Neuronal stem cell (in vitro differentiated cells): ENCODE measurements at places on chromosomes 11 and 22.

DNA sequence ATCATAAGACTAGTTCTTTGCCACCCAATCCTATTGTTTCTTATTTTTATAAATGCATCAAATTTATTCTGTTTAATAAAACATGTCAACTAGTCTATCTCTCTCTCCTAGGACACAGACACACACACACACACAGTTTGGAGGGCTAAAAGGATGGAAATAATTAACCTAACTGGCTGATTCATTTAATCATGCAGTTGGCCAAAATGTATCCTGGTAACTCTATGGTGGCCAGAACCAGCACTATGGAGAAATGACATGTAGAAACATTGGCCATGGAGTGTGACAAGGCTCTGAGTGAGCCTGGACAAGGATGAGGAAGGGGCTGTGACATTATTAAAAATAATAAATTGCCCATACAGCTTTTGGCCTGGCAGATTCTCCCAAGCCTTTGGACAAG is 64.1 kb downstream of the CLPB start:
- no peak for DNase-seq

DNA sequence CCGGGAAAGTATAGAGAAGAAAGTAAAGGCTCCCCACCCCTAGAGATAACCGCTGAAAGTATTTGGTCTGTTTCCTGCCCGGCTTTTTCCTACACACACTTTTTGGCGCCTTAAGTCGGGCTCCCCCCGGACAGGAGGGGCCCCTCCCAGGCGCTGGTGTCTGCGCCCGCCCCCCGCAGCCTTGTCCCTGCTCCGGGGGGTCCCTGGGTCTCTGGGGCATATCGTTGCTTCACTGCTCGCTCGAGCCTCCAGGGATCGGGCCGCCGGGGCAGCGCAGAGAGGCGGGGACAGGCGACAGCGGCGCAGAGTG is 928 bp upstream of the CRACR2B start:
- no peak for DNase-seq

DNA sequence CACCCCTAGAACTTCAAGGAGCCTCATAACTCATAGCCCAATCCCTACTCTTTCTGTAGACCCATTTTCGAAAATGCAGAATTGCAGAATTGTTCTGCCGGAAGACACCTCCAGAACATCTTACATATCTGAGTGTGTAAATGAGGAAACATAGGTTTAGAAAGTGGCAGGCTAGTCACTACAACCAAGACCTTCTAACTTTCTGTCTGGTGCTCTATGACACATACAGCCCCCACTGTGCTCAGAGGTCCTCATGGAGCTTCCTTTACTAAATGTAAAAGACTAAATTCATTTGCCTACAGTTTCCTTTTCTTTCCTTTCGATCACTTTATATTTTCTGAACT is 132.1 kb upstream of the DDI1 start:
- no peak for DNase-seq

GRCh38 chr11:8267831-8268529 is 4.3 kb upstream of the LMO1 start:
- no peak for DNase-seq

- DNase-seq = no peak
Measured at GRCh38 chr11:5317292-5317691, 6.8 kb downstream of the OR51B2 start.

- DNase-seq = no peak
Measured at GRCh38 chr11:16052750-16053149, 303.6 kb downstream of the SOX6 start.

GRCh38 chr11:11967669-11968510 is 40.5 kb downstream of the DKK3 start:
- DNase-seq = no peak

DNA sequence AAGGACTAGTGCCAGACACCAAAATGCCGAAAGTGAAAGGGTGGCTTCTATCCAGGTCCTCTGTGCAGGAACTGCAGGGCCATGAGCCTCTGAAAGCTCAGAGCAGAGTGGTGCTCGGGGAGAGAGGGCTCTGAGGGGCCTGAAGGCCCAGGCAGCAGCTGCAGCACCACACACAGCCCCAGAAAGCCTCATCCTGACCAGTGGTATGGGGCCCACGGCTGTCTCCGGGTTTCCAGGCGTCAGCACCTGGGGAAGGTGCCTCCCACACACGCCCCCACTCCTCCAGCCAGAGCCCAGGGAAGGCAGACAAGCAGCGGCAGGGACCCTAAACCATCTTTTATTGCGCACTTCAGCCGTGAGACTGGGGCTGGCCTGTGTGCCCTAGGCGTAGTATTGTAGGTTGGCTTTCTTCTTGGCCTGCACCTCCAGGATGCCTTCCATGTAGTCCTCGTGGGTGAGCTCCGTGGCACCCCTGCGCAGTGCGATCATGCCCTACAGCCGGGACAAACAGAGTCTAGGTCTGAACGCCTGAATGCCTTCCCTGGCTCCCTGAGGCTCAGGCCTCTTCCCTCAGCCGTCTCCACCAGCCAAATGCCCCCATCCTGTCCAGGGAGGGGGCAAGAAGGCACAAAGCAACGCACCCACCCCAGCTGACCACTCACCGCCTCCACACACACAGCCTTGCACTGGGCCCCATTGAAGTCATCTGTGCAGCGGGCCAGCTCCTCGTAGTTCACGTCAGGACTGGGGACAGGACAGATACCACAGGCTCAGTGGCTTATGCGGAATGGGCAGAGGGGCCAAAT is 7.6 kb downstream of the PSMC3 start:
- no peak for DNase-seq

GRCh38 chr11:25535467-25536272 is 796.3 kb upstream of the ANO3 start:
- no peak for DNase-seq

DNA sequence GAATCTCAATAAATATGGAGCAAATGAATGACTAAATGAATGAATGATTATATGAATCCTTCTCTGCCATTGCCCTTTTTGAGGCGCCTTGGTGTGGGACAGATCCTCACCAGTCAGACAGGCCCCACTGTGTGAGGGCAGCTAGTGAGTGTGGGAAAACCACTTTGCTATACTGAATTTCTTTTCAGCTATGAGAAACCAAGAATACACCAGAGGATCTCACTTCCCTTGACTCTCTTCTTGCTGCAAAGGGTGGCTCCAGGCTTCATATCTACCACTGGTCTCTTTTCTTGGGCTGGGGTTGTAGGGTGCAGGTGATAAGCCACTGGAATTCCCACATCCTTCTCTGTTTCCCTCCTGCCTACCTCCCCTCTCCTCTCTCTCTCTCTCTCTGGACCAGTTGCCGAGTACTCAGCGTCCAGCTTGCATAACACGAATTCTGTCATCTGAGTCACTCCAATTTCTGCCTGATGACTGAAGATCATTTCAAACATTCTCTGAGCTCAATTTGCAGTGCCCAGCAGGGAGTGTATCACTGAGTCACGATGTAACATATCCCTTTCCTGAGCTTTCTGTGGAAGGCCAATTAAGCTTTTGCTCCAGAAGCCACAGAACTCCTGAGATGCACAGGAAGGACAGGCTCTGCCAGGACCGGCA is 304.3 kb upstream of the NCAM1 start:
- no peak for DNase-seq

GRCh38 chr11:11989774-11990744 is 18.4 kb downstream of the DKK3 start:
- no peak for DNase-seq

- no peak for DNase-seq
Measured at GRCh38 chr22:37175414-37176281, 12.4 kb downstream of the C1QTNF6 start.

- no peak for DNase-seq
Measured at GRCh38 chr11:9736365-9736764, 72.5 kb downstream of the SWAP70 start.

DNA sequence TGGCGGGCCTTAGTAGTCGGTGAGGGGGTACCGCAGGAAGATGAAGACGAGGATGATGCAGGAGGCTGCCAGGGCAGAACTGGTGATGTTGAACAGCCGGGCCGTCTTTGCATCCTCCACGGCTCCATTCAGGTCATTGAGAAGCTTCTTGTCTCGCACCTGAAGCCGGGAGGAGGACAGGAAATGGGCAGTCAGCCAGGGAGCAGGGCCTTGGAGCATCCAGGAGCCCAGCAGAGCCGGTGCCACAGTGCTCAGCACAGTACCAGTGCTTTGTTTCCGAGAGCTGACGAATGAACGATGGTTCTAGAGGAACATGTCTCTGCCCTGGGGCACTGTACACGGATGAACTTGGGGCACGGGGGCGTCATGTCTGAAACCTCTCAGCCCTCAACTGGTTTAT is 15.1 kb downstream of the IFITM10 start:
- no peak for DNase-seq

GRCh38 chr11:72045849-72046248 is 34.5 kb downstream of the NUMA1 start:
- no peak for DNase-seq

DNA sequence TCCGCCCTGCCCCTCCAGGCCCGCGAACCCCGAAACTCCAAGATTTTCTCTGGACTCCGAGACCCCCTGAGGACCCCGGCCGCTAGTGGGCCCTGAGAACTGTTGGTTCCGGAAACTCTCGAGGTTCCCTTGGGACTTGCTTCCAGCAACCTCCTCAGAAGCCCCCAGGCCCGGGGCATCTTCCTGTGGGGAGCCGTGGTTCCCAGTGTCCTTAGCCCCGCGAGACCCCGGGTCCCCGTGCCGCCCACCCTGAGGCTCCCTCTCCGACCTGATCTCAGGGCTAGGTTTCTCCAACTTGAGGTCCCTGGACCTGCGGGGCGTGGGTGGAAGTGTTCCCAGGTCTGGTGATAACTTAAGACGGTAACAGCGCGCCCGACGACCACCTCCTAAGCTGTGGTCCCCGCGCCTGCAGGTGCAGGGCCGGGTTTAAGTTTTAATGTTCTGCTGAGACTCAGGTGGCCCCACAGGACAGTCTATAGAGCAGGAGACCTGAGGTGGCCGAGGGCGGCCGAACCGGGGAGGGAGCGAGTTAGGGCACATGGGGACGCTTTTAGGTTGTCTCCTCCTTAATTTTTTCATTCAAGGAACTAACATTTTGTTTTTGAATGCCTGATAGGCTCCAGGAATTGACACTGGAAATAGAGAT is 720 bp downstream of the FAM118A start:
- no peak for DNase-seq

DNA sequence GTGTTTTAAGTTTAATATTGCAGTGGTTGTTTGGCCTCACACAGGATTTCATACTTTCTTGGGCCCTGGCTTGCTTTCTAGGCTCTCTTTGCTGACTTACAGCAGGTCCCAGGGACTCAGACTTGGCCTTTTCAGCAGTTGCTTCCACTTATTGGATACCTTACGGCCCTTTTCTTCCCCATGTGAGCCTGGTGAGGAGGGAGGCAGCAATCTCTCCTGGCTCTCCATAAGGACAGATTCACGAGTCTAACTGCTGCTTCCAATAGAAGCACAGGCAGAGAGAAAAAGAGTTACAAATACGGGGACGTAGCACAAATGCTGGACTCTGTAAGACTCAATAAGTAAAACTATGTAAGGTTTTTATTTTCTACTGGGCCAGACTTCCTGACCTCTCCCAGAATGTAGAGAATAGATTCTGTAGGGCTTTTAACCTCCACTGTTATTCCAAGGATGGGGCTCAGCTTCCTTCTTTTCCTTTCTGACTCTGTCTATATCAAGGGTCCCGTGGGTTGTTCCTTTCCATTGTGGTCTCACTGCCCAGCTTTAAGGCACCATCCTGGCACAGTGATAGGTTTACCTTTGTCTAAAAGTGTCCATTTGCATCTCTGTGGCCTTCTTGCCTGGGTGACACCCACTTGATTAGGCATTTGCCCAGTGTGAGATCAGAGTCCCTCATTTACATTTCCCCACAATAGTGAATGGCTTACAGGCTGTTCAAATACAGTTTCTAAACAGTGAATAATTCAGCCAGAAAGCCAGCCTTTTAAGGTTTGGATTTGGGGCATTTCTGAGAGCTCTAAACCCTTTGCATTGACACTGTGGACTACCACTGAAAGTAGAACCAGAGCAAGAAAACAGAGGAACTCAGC is 92.8 kb downstream of the RASSF10 start:
- DNase-seq = no peak

DNA sequence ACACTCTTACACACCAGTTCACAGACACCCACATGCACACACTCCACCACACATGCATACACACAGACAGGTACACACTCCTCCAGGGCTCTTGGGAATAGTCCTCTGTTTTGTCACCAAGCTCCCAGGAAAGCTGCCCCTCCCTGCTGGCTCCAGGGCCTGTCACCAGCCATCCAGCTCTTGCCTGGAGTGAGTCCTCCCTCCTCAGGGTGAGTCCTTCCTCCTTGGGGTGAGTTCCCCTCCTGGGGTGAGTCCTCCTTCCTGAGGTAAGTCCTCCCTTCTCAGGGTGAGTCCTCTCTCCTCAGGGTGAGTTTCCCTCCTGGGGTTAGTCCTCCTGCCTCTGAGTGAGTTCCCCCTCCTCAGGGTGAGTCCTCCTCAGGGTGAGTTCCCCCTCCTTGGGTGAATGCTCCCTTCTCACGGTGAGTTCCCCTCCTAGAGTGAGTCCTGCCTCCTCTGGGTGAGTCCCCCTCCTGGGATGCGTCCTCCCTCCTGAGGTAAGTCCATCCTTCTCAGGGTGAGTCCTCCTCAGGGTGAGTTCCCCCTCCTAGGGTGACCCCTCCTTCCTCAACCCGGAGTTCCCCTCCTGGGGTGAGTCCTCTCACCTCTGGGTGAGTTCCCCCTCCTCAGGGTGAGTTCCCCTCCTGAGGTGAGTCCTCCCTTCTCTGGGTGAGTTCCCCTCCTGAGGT is 100.6 kb upstream of the FGF3 start:
- DNase-seq = no peak

- DNase-seq = no peak
Measured at GRCh38 chr11:64042301-64042700, 6.6 kb downstream of the FLRT1 start.

GRCh38 chr22:46147471-46148267 is 2.7 kb upstream of the PPARA start:
- no peak for DNase-seq

DNA sequence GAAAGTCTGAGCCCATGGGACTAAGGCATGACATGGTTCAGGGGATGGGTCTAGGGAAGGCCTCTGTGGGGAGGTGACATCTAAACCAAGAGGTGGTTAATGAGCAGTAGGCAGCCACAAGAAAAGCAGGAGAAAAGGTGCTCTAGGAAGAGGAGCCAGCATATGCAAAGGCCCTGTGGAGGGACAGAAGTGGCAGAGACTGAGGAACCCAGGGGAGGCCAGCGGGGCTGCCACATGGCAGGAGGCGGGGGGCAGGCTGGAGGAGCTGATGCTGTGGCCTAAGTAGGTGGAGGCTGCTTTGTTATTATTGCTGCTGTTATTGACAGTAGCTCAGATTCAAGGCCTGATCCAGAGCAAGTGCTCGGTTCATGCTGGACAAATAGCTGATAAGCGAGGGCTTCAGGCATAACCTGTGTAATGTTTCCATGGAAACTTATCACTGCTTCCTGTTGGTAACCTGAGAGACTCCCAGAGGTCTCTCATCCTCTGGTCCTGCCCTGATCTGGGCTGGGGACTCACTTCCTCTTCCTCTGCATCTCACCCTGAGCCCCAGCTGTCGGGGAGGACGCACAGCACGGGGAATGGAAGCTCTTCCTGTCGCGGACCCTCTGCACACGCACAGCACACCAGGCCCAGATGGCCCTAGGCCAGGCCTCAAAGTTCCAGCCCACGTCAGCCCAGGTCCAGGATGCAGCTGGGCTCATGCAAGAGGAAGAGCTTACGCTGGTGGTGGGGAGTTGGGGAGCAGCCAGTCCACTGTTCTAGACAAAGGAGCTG is 75.2 kb upstream of the TP53I11 start:
- DNase-seq = no peak

GRCh38 chr22:33838644-33839043 is 81.6 kb downstream of the LARGE1 start:
- DNase-seq = no peak
